ENCODE measurements at places on chromosomes 6 and 20.

DNA sequence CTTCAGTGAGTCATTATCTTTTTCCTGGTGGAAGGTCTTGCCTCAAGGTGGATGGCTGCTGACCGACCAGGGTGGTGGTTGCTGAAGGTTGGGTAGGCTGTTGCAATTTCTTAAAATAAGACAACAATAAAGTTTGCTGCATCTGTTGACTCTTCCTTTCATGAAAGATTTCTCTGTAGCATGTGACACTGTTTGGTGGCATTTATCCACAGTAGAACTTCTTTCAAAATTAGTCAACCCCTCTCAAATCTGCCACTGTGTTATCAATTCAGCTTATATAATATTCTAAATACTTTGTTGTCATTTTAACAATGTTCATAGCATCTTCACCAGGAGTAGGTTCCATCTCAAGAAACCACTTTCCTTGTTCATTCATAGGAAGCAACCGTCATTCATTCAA, 66.8 kb upstream of the ATXN1 start:
- DNase-seq = no peak

DNA sequence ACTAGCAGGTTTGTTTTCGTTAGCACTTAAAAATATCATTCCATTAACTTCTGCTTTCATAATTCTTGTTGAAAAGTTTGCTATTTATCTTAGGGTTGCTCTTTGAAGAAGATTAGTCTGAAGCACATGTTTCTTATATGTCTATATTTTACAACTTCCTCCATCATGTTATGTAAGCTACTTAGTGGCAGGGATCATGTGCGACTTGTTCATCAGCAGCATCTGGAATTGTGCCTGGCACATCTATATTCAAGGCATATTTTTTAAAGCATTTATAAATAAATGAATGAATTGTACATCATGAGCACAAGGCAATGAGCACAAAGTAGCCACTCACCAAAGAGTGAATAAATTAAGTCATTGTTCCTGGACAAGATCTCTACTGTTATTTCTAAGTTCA, 187.2 kb upstream of the COL21A1 start:
- no peak for DNase-seq

DNA sequence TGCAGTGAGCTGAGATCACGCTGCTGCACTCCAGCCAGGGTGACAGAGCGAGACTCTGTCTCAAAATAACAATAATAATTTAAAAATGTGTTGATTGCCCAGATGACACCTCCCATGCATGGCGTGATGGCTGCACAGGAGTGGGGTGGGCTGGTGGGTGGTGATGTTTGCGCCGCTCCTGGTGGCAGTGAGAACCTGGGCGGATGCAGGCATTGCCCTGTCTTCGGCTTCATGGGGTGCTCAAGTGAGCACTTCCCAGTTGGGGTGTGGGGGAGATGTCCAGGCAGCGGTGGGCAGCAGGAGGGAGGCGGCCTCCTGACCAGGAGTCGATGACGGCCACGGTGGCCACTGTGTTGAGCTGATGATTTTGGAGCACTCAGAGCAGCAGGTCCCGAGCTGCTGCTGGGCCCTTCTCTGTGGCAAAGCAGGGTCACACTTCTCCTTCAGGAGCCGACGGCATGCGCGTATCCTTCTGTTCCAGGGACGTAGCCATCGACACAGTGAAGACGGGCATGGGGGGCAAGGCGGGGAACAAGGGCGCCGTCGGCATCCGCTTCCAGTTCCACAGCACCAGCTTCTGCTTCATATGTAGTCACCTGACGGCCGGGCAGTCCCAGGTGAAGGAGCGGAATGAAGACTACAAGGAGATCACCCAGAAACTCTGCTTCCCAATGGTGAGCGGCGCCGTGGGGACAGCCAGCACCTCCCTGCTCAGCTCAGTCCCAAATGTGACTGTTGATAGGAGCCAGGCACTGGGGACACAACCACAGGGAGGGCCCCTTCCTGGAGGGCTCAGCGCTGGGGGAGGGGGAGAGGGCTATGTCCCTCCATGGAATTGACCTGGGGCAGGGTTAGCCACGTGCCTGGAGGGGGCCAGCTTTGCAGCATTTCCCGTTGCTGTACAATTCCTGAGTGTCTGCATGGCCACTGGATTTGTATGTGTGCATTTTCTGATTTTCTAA, 89.7 kb downstream of the SYNJ2 start:
- no peak for DNase-seq

DNA sequence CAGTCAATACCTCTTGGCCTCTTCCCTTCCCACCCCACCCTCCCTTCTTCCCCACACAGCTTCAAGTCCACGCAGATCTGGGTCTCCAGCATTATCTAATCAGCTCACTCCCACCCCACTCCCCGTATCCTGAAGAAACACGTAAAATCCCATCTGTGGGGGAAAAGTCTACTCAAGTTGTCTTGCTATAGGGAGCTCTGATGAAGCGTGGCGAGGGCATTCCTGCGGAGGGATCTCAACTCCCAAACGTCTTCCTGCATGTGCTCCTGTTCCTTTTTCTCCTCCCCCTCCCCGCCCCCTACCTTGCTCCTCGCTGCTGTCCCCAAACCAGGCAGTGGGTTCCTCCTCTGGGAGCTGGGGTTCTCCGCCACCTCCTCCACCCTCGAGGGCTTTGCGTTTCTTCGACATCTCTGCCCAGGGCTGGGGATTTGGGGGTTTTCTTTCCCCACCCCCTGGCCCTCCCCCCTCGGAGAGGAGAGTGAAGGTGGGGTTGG, 181.8 kb downstream of the TBXT start:
- DNase-seq = no peak

DNA sequence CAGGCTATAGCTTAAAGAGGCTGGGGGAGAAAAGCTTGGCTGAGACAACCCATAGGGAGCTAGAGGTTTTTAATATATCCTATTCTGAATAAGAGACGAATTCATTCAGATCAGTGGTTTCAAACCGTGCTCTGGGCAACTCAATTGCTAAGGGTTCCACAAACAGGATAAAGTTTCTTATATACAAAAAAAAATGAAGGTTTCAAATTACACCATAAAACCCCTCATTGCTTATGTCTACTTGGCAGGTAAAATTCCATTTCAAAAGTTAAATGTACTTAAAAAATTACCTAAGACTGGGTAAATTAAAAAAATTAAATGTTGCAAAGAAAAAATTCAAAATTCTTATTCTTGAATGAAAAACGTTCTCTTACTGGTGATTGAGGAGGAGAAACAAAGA, 2.7 kb downstream of the HLA-DPB1 start:
- no peak for DNase-seq

- peak; percentile 36 for DNase-seq
Measured at GRCh38 chr6:158408552-158409130, 96.4 kb downstream of the TULP4 start.

- no peak for DNase-seq
Measured at GRCh38 chr6:25477006-25477590, 174.9 kb upstream of the SCGN start.

GRCh38 chr20:3014179-3014578, 29.2 kb upstream of the GNRH2 start:
- no peak for DNase-seq

DNA sequence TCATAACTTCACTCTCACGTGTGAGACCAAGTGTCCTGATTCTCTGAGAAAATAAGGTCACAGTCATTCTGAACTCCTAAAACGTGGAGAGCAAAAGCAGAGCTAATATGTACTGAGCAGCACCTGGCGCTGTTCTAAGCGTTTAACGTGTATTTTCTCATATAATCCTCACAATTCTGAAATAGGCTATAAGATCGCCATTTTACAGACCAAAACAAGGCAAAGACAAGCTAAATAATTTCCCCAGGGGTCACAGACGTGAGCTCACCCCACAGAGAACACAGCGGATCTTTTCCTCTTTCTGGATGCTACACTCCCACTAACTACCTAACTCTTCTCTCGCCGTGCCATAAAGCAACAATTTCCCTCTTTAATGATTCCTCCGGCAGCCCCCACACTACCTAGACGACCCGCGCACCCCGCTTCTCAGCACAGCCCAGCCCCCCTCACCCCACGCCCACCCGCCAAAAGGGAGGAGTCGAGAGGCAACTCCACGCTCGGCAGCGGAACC, 636 bp downstream of the SUPT3H start:
- DNase-seq = no peak

GRCh38 chr6:20314866-20315845, 86.5 kb upstream of the E2F3 start:
- no peak for DNase-seq

GRCh38 chr6:131524695-131525336, 48.2 kb upstream of the ARG1 start:
- DNase-seq = no peak

GRCh38 chr20:57400231-57400701, 9.1 kb downstream of the RBM38 start:
- DNase-seq = peak; percentile 58

DNA sequence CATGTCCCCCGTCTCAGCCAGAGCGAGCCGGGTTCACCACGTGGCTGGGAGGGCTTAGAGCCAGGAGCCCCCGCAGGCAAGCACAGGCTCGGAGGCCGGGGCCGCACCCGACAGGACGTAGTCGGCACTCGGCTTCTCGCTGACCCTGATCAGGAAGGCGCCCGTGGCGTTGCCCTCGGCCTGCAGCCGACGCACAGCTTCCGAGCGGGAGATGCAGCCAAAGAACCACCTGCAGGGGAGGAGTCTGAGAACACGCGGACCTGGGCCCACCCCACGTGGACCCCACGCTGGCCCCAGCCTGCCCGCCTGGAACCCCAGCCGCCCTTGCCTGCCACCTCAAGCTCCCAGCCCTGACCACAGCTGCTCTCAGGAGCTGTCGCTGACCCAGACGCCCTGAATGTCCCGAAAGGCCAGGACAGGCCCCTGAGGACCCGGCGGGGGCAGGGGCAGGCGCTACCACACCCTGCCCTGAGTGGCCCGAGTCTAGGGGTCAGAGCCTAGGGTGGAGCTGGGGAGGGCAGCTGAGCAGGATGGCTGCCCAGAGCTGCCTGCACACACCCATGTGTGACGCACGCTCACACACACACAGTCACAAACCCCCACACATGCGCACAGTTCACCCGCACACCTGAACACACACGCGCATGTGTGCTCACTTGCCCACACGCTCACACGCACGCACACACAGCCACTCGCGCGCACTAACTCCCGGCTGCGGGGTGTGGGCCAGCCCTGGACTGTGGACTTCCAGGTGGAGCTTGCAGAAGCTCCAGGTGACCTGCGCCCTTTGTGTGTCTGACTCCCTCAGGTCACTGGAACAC, 2.1 kb downstream of the PTK6 start:
- DNase-seq = peak; percentile 14

GRCh38 chr6:64476935-64477334, 841.3 kb downstream of the PHF3 start:
- DNase-seq = no peak

GRCh38 chr6:144294016-144294415, 8.9 kb downstream of the UTRN start:
- no peak for DNase-seq

DNA sequence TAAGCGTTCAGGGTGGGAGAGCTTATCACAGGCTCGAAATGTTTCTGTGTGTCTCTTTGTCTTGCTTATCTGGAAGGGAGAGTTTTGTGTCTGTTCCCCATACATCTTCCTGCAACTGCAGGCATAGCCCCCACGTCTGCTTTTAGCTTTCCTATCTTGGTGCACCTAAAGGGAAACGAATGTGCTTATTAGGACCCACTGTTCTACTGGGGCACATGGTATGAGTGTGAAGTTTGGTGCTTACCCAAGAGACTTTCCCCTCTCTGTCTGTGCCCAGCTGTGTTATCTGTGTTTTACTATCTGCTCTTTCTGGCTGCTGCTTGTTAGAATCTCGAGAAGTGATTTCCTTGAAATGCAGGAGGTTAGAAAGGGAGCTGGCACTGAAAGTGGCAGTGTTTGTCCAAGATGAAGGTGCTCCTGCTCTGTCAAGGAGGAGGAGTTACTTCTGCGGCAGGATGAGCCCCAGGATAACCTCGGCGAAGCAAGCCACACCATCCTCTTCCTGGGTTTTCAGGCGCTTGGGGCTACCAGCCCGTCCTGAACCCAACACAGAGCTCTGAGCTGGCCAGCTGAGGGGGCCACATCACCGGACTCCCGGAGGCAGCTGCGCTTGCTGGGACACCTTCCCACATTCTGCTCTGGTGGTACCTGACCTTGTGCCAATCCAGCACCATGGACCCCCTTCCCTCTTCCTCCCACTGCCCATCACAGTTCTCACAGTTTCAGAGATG, 23.4 kb downstream of the DYNLT1 start:
- DNase-seq = no peak

GRCh38 chr6:69232911-69233448, 563.8 kb downstream of the LMBRD1 start:
- DNase-seq = peak; percentile 71

DNA sequence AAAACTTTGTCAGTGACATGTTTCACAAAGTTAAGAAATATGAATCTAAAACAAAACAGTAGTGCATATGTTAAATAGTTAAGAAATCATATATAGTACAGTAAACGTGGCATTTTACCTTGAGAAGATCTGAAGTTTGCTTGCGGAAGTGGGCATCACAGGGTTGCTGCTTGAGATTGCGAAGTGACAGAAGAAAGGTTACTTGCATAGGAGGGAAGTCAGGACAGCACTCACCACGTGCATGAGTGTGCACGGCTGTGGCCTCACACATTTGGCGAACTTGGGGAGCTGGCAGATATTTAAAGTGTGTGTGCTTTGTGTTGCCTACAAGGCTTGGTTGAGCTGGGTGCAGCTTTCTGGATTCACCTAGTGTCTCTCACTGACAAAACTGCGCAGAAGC, 431.5 kb upstream of the ARID1B start:
- no peak for DNase-seq

- no peak for DNase-seq
Measured at GRCh38 chr20:52200870-52201269, 9.3 kb upstream of the ZFP64 start.

DNA sequence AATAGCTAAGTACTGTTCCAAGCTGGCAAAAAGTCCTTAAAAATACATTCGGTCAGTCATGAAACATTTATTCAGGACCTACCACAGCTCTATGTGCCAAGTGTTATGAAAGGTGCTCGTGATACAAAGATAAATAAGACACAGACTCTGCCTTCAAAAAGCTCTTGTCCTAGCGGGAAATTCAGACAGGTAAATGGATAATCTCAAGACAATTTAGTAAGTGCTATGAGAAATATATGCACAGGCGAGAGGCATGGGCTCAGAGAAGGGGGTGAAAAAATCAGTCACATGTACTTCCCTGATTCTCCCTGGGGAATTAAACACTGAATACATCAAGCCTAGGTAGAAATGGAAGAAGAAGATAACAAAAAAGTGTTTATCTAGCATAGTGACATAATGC, 49.8 kb upstream of the HEY2 start:
- DNase-seq = no peak

GRCh38 chr20:58436868-58437645, 48.0 kb downstream of the VAPB start:
- DNase-seq = no peak

DNA sequence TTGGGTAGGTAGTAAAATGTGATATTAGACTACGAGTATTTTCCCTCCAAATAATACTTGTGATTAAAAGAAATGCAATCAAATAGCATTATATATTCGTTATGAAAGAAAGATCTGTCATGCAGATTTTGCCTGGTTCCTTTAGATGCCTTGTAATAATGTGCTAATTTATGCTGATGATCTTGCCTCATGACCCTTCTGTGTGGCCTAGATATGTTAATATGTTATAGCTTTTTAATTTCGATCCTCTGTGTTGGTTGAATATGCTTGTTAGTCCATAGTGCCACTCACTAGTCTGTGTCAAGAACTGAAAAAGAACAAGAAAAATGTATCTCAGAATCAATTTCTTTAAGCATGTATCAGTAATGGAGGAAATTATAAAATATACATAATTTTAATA, 31.9 kb downstream of the CDKAL1 start:
- DNase-seq = no peak

Measured in psoas muscle (tissue), 8 donors.